ENCODE measurements at places on chromosomes 12 and 14. TPM values are rescaled to one million over a fixed set of nuclear protein-coding genes. Genes with fewer than 3 reads are reported as not detected.

Gene C1QL4
- polyA plus RNA-seq, result 1.4 TPM

Gene RD3L
- not detected for polyA plus RNA-seq

Gene TARBP2
- polyA plus RNA-seq, result 42.4 TPM

Gene LGMN
- polyA plus RNA-seq, result 104 TPM

Gene PSMC6
- polyA plus RNA-seq, result 141 TPM

Gene BDKRB1
- polyA plus RNA-seq, result 0.20 TPM

Gene ST8SIA1
- 7.8 TPM for polyA plus RNA-seq

Gene SLC6A15
- 0.41 TPM for polyA plus RNA-seq

Gene BAG5
- polyA plus RNA-seq, result 34.6 TPM

Gene DNAJC22
- polyA plus RNA-seq, result 6.5 TPM

GRCh38 chr14:31880935-31881334, 196.2 kb upstream of the ARHGAP5 start:
- DNase-seq, result no peak

DNA sequence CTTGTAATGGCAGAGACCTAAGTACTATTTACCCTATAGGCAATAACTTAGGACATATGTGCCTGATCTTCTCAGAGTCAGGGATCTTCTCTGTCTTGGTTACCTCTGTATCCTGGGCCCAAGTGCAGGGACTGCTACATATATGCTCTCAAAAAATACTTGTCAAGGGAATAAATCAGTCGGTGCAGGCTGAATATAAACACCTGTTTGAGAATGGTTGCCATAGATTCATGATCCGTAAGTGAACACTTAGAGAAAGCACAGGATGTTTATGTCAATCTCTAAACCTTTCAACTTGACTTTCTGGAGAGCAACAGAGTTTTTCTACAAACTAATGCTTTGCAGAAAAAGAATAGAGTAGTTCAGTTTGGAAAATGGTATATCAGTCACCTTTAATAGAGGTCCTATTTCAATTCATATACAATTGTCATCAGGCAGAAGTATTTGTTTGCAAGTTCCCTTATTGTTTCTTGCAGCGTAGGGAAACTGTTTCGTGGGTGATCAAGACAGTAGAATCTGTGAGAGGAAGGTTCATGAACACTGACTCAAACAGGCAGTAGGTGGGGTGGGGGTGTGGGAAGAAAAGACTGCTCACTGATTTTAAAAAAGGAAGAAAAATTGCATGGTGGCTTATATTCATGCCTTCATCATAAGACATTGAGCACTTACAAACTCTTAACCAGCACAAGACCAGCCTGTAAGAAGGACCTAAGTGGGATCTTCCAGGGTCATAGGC, 6.0 kb upstream of the UBE2N start:
- no peak for DNase-seq

DNA sequence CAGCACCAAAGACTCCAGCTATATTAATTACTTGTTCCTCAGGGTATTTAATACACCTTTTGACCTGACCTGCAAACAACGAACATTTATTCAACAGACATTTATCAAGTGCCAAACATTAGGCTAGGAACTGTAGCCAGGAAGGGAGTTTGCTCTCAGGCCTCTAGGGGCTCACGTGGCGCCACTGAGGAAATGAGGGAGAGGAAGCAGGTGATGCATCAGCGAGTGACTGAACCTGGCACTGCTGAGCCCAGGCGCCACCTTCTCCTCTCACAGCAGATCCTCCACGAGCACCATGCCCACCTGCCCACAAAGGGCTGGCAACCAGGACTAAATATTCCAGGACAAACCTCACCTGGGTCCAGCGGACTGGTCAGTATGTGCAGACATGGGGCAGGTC, 50.2 kb downstream of the SETD3 start:
- no peak for DNase-seq

DNA sequence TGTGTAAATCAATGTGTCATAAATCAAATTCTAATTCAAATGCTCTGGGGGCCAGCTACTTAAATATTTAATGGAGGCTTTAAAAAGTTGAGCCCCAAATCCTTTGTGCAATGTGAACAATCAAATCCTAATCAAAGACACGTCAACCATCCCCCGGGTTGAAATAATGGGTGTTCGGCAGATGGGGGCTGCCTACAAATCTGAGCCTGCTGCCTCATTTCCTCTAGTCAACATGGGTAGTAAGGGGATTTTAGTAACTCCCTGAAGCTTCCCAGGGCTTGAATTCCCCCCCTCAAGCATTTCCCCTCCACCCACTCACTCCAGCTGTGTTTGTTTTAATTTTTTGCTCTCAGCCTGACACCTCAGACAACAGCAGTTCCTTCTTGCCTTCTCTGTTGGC, 37.8 kb downstream of the SRRM4 start:
- DNase-seq, result no peak

- DNase-seq, result no peak
Observed at GRCh38 chr12:108438667-108439066, 76.4 kb upstream of the FICD start.

- DNase-seq, result no peak
Observed at GRCh38 chr12:62517887-62518286, 51.3 kb downstream of the MON2 start.

DNA sequence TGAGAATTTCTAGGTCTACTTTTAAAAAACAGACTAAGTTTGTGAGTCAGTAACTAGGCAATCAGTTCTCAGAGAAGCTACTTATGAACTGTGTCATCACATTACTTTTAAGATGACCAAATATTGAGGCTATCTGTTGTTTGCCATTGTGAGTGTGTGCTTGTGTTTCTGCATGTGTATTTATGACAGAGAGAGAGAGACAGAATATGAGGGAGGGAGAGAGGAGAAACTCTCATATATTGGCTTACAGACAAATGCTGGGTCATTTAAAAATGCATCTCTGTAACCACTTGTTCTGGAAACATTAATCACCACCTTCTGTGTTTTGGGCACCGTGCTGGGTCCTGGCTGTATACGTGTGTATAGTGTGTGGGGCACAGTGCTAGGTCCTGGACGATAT, 161.5 kb upstream of the FRMD6 start:
- DNase-seq, result no peak

DNA sequence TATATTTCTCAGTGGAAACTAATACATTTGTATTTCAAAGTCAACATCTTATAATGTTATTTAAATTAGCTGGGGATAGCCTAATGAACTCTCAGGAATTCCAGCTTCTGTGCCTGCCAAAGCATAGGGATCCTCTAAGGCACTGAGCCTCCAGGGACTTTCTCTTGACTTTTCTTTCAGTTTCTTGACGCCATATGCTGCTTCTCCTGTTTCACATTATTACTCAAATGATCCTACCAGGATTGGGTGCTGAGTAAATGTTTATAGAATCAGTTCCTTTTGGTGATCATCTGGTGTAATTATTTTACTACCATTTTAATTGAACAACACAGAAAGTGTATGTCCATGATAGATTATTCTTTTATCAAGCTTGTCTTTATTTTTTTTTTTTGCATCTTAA, 7.9 kb downstream of the METTL25 start:
- no peak for DNase-seq

GRCh38 chr12:3127832-3128231, 50.7 kb downstream of the TSPAN9 start:
- no peak for DNase-seq

DNA sequence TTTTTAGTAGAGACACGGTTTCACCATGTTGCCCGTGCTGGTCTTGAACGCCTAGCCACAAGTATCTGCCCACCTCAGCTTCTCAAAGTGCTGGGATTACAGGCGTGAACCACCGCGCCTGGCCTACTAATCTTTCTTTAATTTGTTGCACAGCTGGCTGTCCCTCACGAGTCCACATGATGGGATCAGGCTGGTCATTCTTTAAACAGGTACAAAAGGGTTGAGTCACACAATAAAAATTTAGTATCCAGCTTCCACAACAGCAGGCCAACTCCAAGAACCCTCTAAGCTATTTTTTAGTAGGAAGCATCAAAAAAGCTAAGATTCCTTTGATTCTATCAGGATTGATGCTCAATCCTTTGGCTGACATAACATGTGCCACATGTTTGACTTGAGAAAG, 17.8 kb downstream of the SINHCAF start:
- DNase-seq, result no peak

- DNase-seq, result no peak
Observed at GRCh38 chr14:77603654-77604255, 12.7 kb downstream of the SPTLC2 start.

DNA sequence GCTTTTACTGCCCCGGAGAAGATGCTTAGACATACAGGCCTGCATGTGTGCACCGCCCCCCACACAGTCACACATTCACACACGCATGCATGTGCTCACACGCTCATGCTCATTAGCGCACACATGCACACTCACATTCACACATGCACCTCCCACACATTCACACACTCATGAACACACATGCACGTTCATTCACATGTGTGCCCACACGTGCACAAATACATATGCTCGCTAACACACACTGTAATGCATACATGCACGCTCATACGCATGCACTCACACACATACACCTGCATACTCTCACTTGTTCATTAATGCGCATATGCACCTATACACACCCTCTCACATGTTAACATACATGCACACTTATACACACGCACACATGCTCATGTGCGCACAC, 21.9 kb downstream of the TMEM132C start:
- no peak for DNase-seq

DNA sequence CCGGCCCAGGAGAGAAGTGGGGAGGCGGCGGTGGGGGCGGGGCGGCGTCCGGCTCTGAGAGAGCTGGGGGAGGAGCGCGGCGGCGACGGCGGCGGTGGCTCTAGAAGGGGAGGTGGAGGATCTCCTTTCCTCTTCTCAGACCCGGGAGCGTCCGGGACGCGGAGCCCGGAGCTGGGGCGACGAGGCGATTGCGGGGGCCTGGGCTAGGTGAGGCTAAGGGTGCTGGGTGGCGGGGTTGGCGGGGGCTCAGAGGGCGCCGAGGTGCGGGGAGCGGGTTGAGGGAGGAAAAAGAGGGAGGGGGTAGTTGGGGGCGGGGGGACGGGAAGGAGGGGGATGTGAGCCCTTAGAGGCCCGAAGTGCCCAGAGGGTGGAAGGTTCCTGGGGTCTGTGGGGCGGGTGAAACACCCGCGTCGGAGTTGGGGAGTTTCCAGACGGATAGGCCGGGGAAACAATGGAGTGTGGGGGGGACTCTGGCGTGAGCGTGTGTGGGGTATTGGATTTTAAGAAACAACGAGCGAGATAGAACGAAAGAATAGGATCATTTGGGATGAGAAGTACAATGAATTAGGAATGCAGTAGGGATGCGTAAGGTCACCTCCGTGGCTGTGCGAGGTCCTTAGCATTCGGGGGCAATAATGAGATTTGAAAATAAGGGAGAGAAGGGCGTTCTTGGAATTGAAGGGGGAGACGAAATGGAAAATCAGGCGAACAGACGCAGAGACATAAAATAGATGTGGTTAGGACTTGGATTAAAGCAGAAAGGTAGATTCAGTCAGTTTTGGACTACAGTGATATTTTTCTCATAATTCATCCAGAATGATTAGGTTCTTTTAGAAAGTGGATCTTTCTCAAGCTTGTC, at the start of gene SPATS2:
Gene SPATS2 (plus strand): TSS at position 82 of the 859 bp plus-strand sequence. CDS start 93,551 bp downstream, outside the sequence.
- peak; percentile 51 for DNase-seq

GRCh38 chr12:18859400-18859799, 121.5 kb downstream of the CAPZA3 start:
- DNase-seq, result no peak

DNA sequence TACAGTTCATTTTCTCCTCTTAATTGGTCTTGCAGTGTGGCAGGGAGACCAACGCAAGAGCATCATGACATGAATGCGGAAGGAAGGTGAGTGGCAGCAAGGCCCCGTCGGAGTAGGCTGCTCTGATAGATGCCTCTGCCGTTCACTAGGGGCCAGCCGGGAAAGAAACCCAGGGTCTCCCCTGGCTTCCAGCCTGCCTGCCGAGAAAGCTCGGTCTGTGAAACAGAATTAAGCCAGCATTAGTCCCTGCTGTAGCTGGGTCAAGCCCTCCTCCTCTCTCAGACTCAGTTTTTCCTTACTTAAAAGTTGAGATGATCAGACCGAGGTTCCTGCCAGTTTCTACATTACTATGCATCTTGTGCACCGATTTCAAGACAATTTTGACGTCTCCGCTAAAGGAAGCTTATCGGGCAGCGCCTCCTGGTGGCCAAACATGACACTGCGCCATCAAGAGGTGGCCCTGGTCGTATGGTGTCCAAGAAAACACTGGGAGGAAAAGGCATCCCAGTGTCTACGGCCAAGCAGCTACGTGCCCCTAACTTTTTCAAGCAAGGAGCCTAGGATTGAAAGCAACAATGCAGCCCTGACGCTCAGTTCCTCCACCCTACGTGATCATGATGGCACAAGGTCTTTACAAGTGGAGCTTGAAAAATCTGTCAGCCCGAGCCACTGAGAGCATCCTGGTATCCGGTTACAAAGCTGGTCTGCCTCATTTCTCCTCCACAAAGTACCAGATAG, 131.6 kb downstream of the KSR2 start:
- peak; percentile 39 for DNase-seq

GRCh38 chr14:75783602-75784313, 122.7 kb downstream of the TTLL5 start:
- DNase-seq, result no peak

DNA sequence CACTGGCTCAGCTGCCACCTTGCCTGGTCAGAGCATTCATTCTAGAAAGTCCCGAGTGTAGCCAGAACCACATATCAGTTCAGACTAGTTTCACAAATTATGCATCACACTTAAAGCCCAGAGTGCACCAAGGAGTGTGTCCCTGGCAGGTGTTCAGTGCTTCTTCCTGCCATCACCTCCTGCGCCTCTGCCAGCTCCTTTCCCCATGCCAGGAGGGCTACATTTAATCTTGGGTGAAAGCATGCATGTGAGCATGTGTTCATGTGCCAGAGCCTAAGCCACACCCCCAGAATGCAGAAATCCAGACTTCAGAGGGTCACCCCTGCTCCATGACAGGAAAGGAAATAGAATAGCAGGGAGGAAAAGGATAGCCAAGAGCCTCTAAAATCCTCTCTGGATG, 381.6 kb downstream of the DPF3 start:
- no peak for DNase-seq

- DNase-seq, result no peak
Observed at GRCh38 chr12:11891754-11892386, 178.9 kb upstream of the BCL2L14 start.

DNA sequence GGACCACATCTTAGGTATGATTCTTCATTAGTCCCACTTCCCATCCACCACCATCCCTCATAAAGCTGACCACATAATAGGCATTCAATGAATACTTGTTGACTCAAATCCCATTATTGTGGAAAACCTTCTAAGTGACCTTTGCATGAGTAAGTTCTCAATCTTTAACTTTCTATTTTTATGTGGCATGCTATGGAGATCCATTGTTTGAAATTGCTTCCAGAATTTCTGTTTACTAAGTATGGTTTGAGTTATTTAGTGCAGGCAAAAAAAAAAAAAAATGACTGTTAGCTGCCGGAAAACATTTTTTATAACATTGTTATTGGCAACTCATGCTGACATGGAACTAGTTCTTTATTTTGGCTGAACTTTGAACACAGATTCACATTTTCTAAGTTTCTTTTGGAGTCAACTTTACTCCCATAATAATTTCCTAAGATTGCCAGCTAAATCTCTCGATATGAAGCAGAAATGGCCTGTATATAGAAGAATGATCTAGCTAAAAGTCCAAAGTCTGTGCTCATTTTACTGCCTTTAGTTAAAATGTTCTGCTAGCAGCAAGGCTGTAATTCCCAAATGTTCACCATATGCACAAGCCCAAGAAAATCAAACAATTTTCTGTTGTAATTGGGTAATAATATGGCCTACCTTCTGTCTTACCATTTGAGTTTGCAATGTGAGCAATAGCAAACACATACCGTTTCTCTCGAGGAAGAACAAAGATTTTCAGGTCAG, 77.9 kb downstream of the PTGER2 start:
- no peak for DNase-seq

Measured in left renal pelvis (tissue), 4 donors.